HTR-8/SVneo (cell line): ENCODE measurements at places on chromosomes 1 and 21.

GRCh38 chr1:168087696-168088095 lies 49.0 kb downstream of the GPR161 start:
- DNase-seq = no peak

DNA sequence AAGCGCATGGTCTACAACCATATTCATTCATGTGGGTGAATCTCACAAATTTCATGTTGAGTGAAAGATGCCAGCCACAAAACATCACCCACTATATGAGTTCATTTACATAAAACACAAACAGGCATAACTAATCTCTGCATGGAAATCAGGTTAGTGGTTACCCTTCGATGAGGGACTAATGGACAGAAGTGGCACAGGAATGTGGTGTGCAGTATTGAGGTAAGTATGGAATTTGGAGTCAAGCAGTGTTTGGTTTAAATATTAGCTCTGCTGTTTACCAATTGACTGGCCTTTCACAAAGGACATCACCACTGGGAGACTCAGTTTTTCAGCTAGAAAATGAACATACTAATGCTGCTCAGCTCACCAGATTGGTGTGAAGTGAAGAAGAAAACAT lies 24.2 kb downstream of the CCDC185 start:
- no peak for DNase-seq

- no peak for DNase-seq
Measured at GRCh38 chr1:42211224-42211623, 46.7 kb upstream of the GUCA2A start.

DNA sequence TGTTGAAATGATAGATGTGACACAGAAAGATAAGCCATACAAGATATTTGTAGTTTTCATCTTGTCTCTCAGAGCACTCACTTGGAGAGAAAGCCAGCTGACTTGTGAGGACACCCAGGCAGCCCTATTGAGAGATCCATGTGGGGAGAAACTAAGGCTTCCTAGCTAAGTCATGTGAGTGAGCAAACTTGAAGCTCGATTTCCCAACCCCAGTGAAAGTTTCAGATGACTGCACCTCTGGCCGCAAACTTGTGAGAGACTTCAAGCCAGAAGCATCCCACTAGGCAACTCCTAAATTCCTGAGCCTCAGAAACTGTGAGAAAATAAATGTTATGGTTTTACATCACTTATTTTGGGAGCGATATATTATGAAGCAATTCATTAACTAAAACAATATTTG lies 832.3 kb downstream of the LTN1 start:
- no peak for DNase-seq

DNA sequence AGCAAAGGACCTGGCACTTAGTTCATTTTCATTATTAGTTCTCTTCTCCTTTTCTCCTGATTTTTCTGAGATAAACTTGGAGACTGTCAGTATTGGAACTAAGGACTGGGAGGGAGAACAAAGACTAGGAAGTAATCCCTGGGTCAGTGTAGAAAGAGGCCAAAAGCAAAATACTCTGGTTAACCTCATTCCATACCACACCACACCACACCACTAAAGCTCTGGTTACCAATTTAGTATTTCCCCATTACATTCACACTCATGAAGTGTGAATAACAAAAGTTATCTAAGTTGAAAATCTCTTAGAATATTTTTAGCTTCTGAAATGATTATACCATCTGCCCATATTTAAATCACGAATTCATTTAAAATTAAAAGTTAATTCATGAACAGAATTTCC lies 68.9 kb upstream of the DMRTA2 start:
- DNase-seq = no peak

- no peak for DNase-seq
Measured at GRCh38 chr1:43008115-43009060, 49.7 kb upstream of the SLC2A1 start.

DNA sequence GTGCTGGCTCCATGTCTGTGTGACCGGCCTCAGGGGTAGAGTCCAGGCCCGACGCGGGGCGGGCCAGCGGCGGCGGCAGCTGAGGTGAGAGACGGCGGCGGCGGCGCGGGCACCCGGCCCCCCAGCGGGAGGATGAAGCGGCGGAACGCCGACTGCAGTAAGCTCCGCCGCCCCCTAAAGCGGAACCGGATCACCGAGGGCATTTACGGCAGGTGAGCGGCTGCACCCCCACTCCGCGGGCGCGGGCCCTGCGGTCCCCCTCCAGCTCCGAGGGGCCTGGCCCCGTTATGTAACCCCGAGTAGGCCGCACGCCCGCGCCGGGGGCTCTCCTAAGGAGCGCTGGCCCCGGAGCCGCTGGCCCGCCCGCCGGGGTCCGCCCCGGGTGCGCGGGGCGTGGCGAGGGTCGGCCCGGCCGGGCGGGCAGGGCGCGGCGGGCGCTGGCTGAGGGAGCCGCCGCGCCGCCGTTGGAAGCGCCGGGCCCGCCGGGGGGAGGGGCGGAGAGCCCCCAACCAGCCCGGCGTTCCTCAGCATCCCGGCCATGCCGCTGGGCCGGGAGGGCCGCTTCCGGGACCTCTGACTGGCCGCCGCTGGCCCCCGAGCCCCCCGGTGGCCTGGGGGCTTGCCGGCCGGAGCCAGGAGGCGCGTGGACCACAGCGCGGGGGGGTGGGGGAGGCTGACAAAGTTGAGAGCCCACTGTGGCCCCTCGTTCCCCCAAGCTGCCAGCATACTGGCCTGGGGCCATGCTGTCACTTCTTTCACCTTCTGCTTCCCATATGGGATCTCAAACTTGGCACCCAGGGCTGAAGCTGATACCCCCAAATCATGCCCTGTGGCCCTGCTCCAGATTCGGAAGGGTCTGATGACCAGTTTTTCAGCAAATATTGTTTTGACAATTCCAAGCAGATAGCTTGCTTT lies 527 bp downstream of the MACO1 start:
- peak; percentile 8 for DNase-seq
